A549 (cell line): ENCODE measurements at places on chromosomes 7 and 10.
A peak's percentile ranks its signal among the peaks of the same experiment; 100 is the strongest.

DNA sequence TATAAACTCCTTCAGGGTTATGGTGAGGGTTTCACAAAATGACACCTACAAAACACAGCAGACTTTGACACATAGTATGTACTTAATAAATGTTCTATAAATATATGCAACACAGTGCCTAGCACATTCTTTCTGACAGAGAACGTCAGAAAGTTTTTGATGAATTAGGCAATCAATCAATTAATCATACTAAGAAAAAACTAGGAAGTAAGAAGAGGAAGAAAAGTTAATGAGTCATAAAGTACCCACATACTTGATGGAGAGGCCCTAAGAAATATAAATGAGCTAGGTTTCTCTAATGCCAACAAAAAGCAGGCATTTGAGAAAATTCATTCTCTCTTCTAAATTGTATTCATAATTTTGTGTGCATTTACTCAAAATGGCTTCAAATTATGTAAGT lies 192.7 kb upstream of the VWC2 start:
- DNase-seq: no peak

GRCh38 chr10:58326967-58327381 lies 7.8 kb upstream of the UBE2D1 start:
- DNase-seq: no peak

DNA sequence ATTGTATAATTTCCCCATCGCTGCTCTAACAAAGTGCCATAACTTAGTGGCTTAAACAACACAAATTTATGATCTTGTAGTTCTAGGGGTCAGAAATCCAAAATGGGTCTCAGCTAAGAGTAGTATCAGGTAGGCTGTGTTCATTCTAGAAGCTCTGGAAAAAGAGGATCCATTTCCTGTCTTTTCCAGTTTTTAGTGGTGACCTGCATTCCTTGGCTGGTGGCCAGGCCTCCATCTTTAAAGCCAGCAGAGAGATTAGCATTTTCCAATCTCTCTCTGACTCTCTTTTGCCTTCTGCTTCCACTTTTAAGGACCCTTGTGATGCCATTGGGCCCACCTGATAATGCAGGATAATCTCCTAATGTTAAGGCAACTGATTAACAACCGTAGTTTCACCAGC lies 41.0 kb upstream of the C10orf120 start:
- no peak for DNase-seq

- DNase-seq: no peak
These were observed 117.6 kb downstream of the SEM1 start for GRCh38 chr7:96591900-96592676.

GRCh38 chr10:104273286-104273685 lies 4.3 kb downstream of the GSTO2 start:
- no peak for DNase-seq

DNA sequence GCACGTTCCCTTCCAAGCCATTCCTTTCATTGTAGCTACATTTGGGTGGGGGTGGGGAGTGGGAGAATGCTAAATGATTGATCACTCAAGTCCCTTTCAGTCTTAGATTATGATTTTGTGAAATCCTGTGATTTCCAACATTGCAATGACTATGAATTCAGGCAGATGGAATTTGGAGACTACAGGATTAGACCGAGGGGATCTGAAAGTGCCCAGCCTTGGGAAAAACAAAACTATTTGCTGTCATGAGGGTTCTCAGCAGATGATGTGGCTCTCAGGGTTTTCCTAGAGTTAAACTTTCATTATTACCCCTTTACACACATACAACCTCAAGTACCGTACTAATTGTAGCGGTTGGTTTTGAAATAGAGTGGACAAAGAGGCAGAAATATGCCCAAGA lies 4.7 kb downstream of the MACROH2A2 start:
- no peak for DNase-seq

DNA sequence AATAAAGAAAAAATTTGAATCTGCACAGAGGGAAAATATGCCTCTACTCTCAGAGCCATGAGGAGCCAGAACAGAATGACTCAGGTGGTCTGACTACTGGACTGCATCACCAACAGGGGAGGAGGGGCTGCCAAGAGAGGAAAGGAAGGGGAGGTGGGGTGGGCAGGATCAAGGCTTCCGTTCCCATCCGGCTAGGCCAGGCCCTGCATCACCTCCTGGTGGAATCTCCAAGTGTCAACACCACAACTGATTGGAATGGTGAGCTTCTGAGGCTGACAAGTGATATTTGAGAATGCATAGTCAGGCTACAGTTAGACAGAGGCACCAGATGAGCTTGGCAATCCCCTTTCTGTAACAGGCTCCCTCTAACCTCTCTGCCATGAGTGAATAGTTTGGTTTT lies 10.4 kb upstream of the GPR26 start:
- DNase-seq: no peak

GRCh38 chr7:41747961-41748360 lies 45.1 kb upstream of the INHBA start:
- DNase-seq: no peak

DNA sequence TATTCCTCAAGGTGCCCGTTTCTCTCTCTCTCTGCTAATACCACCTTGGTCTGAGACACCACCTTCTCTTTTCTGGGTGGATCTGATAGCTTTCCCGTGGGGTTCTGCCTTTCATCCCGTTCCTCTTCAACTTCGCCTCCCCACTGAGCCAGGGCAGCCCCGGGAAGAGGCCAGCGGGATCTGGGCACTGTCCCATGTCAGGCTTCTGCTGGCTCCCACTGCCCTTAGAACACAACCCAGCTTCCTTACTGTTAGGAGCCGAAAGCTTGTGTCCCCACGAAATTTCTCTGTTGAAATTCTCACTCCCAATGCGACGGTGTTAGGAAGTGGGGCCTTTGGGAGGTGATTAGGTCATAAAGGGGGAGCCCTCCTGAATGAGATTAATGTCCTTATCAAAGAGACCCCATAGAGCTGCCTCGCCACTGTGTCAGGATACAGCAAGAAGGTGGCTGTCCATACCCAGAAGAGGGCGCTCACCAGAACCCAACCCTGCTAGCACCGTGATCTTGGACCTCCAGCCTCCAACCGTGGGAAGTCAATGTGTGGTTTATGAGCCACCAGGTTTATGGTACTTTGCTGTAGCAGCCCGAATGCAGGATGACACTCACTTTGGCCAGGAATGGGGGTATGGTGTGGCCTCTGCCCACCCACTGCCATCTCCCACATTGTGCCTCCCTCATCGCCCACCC lies 79.2 kb downstream of the CAMK1D start:
- DNase-seq: no peak

DNA sequence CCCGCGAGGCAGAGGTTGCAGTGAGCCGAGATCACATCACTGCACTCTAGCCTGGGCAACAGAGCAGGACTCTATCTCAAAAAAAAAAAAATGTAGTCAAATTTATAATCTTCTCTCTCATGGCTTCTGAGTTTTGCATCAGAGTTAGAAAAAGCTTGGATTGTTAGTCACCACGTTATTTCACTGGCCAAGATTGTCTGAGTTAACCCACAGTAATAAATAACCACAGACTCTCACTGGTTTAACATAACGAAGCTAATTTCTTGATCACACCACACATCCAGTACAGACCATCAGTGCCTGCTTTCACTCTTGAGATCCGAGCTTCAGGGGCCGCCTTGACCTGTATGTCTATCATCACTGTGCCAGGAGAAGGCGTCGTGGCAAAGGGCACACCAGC lies 116.8 kb upstream of the JCAD start:
- no peak for DNase-seq

- peak; percentile 45 for DNase-seq
These were observed 50.1 kb downstream of the SEMA3A start for GRCh38 chr7:84144480-84144879.

- peak; percentile 76 for DNase-seq
These were observed 22.8 kb downstream of the C10orf105 start for GRCh38 chr10:71696628-71697326.

- no peak for DNase-seq
These were observed 5.1 kb downstream of the BICC1 start for GRCh38 chr10:58517491-58518355.

GRCh38 chr7:2508327-2509215 lies 11.0 kb upstream of the LFNG start:
- no peak for DNase-seq

- no peak for DNase-seq
These were observed 84.2 kb upstream of the LRRN3 start for GRCh38 chr7:111006691-111007090.

- no peak for DNase-seq
These were observed 251.8 kb upstream of the TMEM72 start for GRCh38 chr10:44659320-44659719.

DNA sequence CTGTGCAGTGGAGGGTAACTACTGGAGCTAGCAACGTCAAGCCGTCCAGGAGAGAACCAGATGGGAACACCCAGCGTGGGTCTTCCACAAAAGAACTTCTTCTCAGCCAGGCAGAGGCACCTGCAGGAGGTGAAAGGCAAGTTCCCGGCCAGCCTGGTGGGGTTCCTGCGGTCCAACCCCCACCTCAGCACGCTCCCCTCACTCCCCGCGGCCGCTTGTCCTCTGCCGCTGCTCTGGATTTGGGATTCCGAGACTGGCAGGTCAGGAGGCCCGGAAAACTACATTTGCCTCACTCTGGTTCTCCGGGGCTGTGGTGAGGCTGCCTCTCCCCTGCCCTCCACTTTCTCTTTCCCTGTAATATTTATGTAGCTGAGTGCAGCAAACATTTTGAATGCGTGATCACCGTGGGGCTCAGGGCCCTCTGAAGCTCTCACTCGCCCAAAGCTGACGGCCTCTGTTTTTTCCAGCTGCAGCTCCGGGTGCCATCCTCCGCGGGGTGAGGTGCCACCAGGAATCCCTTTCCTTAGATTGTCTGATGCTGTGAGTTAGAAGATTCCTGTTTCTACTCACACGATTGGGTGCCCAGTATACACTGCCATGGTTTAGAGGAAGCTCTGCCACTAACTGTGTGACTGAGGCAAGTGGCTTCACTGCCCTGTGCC lies 366.9 kb downstream of the DNAJB6 start:
- no peak for DNase-seq

GRCh38 chr10:132487241-132488135 lies 50.1 kb upstream of the INPP5A start:
- DNase-seq: no peak

DNA sequence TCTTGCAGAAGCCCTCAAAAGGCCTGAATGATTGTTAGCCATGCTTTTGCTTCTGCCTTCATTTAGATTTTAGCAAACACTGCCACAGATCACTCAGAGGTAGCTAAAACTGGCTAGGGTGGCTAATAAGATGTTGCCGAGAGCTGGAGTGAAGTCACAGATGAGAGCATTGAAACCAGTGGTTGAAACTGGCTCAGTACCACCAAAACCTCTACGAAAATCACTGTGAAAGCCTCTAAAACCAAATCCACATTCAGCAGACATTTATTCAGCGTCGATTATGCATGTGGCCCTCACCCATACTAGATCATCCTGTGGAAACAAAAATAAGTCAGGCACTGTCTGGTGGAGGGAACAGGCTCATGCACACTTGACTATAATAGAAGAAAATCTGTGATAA lies 50.8 kb downstream of the PIK3CG start:
- no peak for DNase-seq

GRCh38 chr10:77223526-77224460 lies 413.8 kb downstream of the KCNMA1 start:
- DNase-seq: no peak

- DNase-seq: no peak
These were observed 588.6 kb downstream of the NRG3 start for GRCh38 chr10:82463614-82464013.

DNA sequence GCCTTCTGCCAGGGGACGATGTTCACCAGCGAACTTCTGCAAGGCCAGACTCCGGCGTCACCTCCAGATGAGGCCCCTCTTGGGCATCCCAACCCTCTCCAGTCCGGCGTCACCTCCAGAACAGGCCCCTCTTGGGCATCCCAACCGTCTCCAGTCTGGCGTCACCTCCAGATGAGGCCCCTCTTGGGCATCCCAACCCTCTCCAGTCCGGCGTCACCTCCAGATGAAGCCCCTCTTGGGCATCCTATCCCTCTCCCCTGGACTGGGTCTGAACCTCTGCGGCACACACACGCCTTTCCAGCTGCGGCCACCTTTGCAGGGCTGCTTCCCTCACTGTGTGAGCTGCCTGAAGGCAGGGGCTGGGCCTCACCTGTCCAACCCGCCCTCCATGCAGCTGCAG lies 241.5 kb downstream of the ELFN1 start:
- no peak for DNase-seq

- DNase-seq: no peak
These were observed 133.5 kb downstream of the CHN2 start for GRCh38 chr7:29328045-29328444.

GRCh38 chr7:40298421-40298820 lies 163.6 kb downstream of the SUGCT start:
- DNase-seq: no peak

DNA sequence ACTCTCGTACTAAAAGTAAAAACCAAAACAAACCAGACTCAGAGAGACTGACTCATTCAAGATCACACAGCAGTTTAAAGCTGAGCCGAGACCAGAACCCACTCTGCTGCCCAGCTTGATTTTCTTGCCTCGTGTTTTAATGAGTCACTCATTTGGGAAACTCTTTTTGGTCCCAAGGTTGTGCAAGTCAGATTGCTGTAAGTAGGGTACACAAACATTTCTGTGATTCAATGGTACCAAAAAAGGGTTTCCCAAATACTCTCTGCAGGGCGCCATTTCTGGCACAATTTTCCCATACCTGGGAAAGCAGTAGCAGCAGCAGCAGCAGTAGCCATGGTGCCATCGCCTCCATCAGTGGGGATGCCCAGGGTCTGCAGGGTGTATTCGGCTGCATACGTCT lies 69.9 kb downstream of the ASAH2B start:
- DNase-seq: no peak

GRCh38 chr7:48049850-48050249 lies 14.5 kb downstream of the C7orf57 start:
- DNase-seq: no peak

DNA sequence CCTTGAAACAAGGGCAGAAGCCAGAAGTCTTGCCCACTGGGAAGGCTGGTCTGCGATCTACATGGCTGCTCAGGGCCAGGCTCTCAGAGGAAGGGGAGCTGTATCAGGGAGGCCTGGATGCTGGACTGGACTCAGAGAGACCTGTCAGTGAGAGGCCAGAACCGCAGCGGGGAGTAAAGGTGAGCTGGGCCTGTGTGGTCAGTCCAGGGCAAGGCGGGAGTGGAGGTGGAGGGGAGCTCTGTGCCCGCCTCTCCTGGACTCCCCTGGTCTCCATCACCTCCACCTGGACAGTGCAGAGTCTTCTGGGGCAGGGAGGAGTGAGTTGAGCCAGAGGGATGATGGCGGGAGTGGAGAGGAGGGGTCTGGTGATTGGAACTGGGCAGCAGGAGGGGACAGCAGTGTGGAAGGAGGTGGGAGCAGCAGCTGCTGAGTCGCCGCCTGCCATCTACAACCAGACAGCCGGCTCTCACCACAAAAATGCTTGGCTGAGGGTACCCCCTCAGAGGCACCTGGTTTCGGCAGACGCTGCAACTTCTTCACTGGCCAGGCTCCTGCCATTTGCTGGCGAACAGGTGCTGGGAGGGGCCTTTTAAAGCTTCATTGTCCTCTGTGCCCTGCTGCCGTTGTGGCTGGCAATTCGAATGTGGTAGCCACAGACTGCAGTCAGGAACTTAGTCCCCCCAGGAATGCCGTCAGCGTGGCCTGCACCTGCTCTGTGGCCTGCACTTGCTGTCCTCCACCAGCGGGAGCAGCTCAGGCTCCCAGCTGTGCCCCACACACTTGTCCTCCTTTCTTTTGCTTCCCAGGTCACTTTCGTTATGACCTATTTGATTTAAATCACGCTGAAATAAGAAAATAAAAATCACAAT lies 3.5 kb downstream of the RASSF4 start:
- no peak for DNase-seq

GRCh38 chr10:24603333-24603732 lies 120.4 kb downstream of the ARHGAP21 start:
- DNase-seq: no peak
